ENCODE measurements at places on chromosomes 12 and 14.

- DNase-seq: no peak
These were observed 1.5 kb upstream of the FZD10 start for GRCh38 chr12:130160711-130161231.

GRCh38 chr14:21454843-21455544 lies 929 bp downstream of the CHD8 start:
- DNase-seq: peak; percentile 22

GRCh38 chr14:31942166-31942841 lies 134.8 kb upstream of the ARHGAP5 start:
- peak; percentile 58 for DNase-seq

DNA sequence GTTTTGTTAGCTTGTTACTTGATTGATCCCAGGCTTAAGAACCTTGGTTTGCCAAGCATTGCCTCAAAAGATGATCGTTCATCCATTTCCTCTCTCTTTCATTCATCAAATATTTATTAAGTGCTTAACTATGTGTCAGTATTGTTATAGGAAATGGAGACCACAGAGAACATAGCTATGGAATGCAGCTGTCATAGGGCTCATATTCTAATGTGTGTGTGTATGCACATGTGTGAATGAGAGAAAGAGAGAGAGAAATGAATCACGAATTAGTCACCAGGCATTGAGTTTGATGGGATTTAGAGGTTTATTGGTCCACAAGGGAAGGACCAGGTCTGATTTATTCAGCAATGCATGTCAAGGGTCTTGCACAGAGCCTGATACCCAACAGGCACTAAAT lies 71.0 kb upstream of the FBXO21 start:
- DNase-seq: peak; percentile 23

DNA sequence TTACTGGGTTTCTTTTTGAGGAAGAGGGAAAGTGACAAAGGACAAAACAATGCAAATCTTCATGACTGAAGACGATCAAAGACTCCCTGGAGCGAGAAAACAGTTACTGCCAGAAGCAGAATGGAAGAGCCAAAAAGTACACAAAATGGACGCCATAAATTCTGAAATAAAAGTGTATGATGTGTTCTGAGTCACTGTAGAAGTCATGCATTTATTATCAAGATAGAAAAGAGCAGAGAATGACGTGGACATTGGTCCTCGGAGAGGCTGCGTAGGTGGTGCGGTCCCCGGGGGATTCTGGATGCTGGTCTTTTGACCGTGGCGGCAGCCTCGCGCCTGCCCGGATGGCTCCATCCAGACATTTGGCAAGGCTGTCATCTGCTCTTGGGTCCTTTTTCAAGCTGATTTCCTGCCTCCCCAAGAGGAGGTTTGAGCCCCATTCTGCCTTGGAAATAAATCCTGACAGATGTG lies 52.8 kb downstream of the C14orf132 start:
- DNase-seq: peak; percentile 89

DNA sequence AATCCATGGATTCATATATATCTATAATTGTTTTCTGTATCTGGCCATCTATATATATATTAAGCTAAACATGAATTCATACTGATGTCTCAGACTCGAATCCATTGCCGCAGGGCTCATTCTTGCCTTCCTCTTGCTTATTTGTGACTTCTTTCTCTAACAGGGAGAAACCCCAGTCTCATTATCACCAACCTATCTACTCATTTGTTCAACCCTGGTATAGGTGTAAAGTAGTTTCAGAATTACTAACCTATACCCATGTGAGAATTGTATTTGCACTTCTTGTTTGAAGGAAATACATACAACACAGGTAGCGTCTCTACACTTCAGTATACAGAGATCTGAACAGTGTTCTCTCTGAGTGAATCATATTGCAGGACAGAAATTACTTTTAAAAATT lies 77.7 kb downstream of the PTPN11 start:
- DNase-seq: no peak

DNA sequence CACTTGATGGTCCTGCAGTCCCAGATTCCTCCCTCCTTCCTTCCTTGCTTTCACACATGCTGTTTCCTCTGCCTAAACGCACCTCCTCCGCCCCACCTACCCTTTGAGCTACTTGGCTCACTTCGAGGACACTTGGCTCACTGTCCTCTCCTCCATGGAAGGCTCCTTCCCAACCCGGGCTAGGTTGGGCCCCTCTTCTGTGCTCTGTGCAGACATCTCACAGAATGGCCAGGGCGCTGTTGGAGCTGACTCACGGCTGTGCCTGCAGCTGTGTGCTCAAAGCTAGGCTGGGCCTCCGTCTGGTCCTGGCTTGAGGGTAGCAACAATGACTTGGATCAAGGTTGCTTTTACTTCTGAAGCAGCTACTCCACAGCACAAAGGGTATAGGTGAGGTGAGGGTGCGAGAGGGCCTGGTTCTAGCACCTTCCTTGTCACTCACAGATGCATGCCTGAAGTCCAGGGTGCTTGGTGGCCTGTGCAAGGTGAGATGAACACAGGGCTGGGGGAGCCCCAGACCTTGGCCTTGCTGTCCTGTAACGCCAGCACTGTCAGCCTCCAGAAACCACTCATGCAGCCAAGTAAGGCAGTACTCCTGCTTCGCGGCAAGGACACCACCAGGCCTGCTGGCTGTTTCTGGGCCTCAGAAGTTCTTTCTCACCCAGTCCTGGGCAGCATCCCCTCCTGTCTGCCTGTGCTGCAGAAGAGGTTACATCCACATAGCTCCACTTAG lies 61.8 kb downstream of the GALNT16 start:
- no peak for DNase-seq

- DNase-seq: no peak
These were observed 43.2 kb upstream of the PHC1 start for GRCh38 chr12:8871068-8871467.
